ENCODE measurements at places on chromosomes 6 and 20. TPM values are rescaled to one million over a fixed set of nuclear protein-coding genes. Genes with fewer than 3 reads are reported as not detected.

DNA sequence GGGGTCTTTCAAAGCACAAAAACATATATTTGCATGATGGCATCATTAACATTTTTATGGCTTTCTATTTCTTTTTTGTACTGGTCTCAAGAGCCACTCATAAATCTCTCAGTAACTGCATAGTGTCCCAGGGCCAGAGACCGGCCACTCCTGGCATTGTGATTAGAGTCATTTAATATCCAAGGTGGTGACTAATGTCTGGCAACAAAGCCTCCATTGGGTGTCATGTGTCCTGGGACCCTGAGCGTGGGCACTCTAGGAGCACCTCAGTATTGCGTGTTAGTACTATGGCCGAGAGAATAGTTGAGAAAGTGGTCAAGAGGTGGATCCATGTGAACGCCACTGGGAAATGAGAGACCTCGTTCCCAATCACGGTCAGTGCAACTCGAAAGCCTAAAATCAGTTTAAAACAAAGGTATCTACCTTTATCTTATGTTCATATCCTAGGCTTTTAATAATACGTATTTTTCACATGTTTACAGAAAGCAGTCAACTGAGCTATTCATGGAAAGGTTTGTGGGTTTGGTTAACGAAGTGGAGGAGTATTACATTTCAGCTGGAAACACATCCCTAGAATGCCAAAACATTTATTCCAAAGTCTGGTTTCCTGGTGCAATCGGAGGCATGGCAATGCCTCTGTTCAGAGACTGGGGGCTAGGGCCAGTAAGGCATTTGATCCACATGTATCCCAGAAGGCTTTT lies 2.7 kb upstream of the ESR1 start:
- DNase-seq, result no peak

GRCh38 chr6:48069280-48069679 lies 41.7 kb downstream of the PTCHD4 start:
- DNase-seq, result no peak

- peak; percentile 13 for DNase-seq
These were observed 498.9 kb downstream of the BCKDHB start for GRCh38 chr6:80605165-80605989.

GRCh38 chr20:37243076-37243936 lies 18.3 kb downstream of the GHRH start:
- no peak for DNase-seq

DNA sequence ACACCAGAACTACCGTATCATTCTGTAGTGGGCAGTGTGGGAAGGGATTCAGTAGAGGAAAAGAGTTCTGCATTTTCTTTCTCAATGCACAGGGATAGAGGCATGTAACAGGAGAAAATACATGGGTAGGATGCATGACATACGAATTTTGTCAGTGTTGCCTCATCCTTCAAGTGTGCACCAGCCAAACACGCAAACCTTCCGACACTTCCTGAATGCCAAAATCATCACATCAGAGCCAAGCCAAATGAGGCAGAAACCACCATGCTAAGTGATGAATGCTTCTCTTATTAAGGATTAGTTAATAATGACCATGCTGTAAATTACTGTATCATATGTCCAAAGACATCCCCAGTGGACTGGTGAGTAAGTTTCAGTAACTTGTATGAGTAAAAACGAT lies 27.3 kb downstream of the RAMACL start:
- DNase-seq, result no peak

Gene RNF217
- polyA plus RNA-seq, result 12.1 TPM

Gene CCR6
- 0.04 TPM for polyA plus RNA-seq

DNA sequence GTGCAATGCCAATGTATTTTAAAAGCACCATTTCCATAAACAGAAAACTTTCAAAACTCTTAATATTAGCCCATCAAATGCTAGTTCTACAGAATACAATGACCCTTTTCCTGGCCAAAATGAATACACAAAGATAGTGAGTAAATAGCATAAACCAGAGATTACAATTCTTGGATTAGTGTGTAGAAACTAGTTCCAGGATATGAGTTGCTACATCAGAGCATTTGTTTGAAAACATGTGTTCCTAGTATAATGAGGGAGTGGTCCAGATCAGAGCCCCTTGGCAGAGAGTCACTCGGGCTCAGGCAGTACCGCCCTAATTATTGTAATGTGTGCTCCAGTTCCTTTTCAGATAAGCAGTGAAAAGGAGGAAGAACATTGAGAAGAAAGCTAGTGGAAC lies 63.7 kb upstream of the COL21A1 start:
- DNase-seq, result no peak

GRCh38 chr6:40999569-40999968 lies 39.5 kb downstream of the UNC5CL start:
- DNase-seq, result no peak

DNA sequence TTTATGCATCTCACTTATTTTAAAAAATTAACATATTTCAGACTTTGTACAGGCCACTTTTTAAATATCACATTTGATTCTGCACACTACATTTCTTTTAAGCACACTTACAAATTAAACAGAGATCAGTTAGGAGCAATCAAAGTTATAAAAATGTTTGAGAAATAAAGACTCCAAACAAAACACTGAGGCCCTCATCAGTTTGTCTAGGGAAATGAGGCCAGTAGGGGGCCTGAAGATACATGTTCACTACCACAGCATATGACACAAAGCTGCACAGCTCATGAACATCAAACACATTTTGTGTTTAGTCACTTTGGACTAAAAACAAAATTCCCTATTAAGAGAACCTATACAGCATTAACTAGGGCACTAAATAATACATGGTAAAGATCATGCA lies 180.5 kb downstream of the PDE7B start:
- no peak for DNase-seq

DNA sequence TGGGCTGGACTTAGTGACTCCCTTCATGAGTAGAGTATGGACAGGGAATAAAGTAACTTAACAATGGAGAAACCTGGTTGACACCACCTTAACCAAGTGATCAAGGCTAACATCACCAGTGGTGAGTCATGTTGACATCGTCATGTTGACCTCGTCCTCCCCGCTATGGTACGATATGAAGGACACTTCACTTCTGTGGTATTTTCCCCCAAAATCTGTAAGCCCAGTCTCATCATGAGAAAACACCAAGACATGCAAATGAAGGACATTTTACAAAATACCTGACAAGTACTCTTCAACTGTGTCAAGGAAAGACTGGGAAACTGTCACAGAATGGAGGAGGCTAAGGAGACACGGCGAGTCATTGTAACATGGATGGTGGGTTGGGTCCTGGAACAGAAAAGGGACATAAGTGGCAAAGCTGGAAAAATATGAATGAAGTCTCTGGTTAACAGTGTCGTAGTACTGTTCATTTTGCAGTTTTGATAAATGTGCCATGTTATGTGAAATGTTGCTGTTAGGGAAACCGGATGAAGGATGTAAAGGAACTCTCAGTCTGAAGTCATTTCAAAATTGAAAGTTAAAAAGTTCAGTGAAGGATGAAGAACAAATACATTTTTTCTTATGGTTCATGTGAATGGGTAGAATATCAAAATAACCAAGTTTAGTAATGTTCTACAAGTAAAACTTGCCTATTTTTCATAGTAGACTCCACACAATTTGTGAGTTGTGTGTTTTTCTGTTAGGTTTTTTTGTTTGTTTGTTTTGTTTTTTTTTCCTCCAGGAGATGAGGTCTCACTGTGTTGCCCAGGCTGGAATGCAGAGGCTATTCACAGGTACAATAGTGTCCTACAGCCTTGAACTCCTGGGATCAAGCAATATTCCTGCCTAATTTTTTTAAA lies 247.5 kb downstream of the TMEM242 start:
- no peak for DNase-seq

- DNase-seq, result no peak
These were observed 428.6 kb upstream of the GJE1 start for GRCh38 chr6:141704151-141704550.

Gene CTCFL
- 1.6 TPM for polyA plus RNA-seq

- no peak for DNase-seq
These were observed 34.4 kb downstream of the EFHC1 start for GRCh38 chr6:52454556-52454955.

Gene OOEP
- not detected for polyA plus RNA-seq

- no peak for DNase-seq
These were observed 240.3 kb downstream of the TPBG start for GRCh38 chr6:82603871-82604270.

DNA sequence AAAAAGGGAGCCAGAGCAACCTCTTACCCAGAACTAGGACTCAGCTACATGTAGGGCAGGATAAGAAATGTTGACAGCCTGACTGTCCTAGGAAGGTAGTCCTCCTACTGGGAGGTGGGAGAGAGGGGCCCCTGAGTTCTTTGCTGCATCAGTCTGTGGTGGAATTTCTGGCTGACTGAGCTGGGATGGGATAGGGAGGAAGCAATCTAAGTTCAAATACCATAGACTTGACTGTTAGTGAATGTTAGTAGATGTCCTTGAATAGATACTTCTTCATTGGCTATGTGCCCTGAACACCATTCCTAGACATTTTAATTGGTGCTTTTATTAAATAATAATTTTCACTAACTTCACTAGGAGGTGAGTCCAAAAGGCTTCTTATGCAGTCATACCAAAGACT lies 1343.6 kb upstream of the CITED2 start:
- no peak for DNase-seq

DNA sequence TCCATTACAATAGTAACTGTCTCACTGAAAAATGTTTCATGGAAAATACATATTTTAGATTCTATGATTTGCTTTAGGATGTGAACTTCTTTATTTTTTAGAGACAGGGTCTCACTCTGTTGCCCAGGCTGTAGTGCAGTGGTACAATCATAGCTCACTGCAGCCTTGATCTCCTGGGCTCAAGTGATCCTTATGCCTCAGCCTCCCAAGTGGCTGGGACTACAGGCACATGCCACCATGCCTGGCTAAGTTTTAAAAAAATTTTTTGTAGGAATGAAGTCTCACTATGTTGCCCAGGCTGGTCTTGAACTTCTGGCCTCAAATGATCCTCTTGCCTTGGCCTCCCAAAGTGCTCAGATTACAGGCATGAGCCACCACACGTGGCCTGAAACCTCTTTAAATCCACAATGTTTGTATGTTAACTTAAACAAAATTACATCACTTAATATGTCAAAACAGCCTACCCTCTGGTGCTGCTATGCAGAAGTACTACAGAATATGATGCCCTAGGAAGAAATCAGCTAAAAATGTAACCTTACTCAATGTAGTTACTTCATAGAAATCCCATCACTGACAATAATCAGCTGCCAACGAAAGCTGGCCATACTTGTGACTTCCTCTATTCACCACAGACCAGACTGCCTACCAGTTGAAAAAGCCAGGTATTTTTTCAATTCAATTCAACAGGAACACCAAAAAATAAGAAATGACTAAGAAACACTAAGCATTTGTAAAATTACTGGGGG lies 17.6 kb downstream of the EEF1A1 start:
- no peak for DNase-seq

Gene ERMARD
- polyA plus RNA-seq, result 31.2 TPM

GRCh38 chr6:41257369-41258195 lies 28.9 kb downstream of the TREM1 start:
- DNase-seq, result peak; percentile 86

DNA sequence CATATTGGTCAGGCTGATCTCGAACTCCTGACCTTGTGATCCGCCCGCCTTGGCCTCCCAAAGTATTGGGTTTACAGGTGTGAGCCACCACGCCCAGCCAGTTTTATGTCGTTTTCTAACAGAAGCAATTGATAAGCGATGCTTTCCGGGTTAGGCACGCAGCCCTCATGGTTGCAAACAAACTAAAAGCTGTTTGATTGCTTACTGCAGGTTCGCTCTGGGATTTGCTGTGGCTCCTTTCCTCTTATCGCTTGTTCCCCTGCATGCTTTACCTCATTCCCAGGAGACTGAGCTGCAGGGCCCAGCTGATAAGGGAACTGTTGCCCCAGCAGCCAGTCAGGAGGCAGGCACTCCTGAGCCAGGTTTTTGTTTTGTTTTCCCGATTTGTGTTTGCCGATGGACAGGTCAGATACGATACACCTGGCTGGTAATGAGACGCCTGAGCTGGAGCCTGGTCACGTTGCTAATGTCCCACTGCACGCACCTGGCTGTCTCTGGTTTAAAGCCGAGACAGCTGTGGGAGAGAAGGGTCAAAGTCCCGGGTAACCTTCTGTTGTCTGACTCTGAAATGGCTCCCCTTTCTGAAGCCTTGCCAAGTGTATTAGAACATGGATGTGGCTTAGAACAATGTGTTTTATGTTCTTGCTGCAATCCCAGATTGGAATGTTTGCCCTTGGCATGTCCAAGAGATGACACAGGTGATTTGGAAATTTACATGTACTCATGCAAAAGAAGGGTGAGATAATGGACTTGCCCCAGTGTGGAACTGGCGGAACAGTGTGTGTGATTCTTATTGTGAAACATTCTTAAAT lies 19.9 kb downstream of the DSP start:
- no peak for DNase-seq

- no peak for DNase-seq
These were observed 1.5 kb downstream of the NELFCD start for GRCh38 chr20:58982406-58983114.

Gene ZKSCAN4
- polyA plus RNA-seq, result 12.9 TPM

Gene C6orf15
- polyA plus RNA-seq, result not detected

DNA sequence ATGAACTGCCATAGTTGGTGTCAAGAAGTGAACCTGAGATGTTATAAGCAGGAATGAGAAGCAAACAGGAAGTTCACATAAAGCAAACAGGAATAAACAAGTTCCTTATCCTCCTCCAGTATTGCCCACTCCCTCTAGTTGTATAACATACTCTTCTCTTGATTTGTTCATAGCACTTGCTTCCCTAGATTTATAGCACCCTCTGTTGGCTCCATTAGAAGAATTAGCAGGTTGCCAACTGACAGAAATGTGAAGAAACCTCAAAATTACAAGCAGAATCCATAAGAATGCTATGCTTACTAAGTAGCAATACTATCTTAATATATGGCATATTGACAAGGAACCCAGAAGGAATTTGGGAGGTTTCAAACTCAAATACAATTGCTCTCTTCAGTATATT lies 195.4 kb downstream of the TBX18 start:
- DNase-seq, result no peak

DNA sequence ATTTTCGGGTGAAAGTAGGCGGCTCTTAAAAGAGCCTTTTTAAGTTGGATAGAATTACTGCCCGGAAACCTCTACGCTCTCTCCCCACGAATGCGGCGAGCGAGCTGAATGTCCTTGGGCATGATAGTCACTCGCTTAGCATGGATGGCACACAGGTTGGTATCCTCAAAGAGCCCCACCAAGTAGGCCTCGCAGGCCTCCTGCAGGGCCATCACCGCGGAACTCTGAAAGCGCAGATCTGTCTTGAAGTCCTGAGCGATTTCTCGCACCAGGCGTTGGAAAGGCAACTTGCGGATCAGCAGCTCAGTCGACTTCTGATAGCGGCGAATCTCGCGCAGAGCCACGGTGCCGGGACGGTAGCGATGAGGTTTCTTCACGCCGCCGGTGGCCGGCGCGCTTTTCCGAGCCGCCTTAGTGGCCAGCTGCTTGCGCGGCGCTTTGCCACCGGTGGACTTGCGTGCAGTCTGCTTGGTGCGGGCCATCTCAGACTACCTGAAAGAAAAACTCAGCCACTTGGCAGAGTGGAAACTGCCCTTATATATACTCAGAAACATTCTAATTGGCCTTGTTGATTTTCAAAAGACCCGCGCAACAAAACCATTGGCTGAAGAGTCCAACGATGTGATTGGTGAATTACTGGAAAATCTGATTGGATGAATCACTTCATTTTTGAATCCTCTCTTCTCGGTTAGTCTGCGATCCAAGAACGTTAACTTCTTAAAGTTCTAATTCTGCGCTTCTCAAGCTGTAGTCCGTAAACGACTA lies 93.9 kb upstream of the BTN3A2 start:
- DNase-seq, result no peak

Gene TMEM170B
- polyA plus RNA-seq, result 8.6 TPM
